ENCODE measurements at places on chromosomes 3 and 15. TPM values are rescaled to one million over a fixed set of nuclear protein-coding genes. Genes with fewer than 3 reads are reported as not detected.

DNA sequence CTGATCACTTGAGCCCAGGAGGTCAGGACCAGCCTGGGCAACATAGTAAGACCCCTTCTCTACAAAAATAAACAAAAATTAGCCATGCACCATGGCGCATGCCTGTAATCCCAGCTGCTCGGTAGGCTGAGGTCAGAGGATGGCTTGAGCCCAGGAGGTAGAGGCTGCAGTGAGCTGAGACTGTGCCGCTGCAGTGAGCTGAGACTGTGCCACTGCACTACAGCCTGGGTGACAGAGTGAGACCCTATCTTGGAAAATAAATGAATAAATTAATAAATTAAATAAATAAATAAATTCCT, 10.8 kb downstream of the SHISA5 start:
- H3K27ac ChIP-seq: no peak overlapping the region
- H3K36me3 ChIP-seq: no peaks in the 10 kb centered on the region
- H3K4me1 ChIP-seq: no peaks in the 10 kb centered on the region
- no peak for DNase-seq

DNA sequence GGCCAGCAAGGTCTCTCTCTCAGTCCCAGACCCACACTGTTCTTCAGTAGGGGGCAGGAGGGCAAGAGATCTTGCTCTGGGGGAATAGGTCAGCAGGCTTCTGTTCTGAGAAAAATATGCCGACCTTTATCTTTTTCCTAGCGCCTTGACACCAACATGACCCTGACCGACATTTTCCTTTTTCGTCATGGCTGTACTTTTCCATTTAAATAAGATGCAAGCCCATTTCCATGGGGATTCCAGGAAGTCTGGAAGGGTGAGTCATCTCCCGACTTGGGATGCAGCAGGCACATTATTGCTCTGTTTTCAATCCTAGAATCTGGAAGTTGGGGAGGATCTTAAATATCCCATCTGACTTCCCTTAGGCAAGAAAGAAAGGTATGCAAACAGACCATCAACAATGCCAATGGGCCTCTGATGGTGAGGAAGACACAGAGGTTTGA, 261.5 kb upstream of the LRTM1 start:
- no peak overlapping the region for H3K27ac ChIP-seq
- H3K27me3 ChIP-seq: no peaks in the 10 kb centered on the region
- DNase-seq: no peak
- H3K4me1 ChIP-seq: no peaks in the 10 kb centered on the region
- H3K4me3 ChIP-seq: no peak overlapping the region
- no peaks in the 10 kb centered on the region for H3K36me3 ChIP-seq

DNA sequence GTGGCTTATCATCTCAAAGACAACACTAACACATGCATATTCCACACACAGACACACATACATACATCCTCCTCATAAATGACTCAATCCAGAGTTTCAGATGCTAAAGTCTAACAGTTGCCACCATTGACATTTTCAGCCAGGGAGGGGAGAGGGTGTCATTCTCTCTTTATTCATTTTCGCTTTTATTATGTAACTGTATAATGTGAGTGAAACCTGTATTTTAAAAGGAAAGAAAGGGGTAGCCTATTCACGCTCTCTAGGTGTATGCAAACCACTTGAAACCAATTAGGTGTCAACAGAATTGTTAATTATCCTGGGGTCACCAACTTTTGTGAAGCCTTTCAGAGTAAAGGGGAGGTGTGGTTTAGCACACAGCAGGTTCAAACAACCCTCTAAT, 1282.9 kb downstream of the ROBO2 start:
- no peak for DNase-seq
- H3K4me1 ChIP-seq: no peaks in the 10 kb centered on the region
- H3K4me3 ChIP-seq: no peak overlapping the region
- no peak overlapping the region for H3K27ac ChIP-seq
- no peaks in the 10 kb centered on the region for H3K36me3 ChIP-seq
- no peaks in the 10 kb centered on the region for H3K27me3 ChIP-seq

DNA sequence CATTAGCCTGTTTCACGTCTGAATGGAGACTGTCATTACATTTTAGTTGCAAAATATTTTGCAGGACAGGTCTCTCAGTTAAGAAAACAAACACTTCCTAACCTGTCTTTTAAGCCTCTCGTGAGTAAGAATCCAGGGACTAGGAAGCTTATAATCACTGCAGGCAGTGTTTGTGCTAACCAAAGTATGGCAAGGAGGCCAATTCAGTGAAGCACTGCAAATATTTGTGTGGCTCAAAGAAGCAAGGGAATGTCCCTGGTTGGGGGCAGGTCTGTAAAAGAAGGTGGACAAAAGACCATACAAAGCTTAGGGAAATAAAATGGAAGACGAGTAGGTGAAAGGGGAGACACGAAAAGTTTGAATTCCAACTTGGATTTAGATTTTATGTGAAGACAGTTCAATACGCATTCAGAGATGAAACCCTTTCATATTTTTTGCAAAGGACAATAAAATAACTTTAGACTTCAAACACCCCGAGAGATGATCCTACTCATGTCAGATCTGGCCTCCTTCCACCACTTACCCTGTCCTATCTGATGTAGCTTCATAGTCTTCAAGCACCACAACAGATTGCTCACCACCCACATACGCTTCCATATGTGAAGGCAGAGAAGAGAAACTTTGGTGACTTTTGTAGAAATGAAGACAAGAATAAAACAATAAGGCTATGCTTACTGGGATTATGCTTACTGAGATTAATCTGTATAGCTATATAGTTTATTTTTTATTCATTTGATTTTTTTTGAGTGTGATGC, 240.9 kb downstream of the TUSC7 start:
- no peaks in the 10 kb centered on the region for H3K36me3 ChIP-seq
- DNase-seq: no peak
- no peak overlapping the region for H3K4me3 ChIP-seq
- H3K27ac ChIP-seq: no peak overlapping the region
- H3K4me1 ChIP-seq: no peaks in the 10 kb centered on the region

GRCh38 chr3:166060789-166061479, 223.7 kb upstream of the BCHE start:
- H3K36me3 ChIP-seq: no peaks in the 10 kb centered on the region
- no peak for DNase-seq
- no peak overlapping the region for H3K27ac ChIP-seq
- no peaks in the 10 kb centered on the region for H3K4me1 ChIP-seq

DNA sequence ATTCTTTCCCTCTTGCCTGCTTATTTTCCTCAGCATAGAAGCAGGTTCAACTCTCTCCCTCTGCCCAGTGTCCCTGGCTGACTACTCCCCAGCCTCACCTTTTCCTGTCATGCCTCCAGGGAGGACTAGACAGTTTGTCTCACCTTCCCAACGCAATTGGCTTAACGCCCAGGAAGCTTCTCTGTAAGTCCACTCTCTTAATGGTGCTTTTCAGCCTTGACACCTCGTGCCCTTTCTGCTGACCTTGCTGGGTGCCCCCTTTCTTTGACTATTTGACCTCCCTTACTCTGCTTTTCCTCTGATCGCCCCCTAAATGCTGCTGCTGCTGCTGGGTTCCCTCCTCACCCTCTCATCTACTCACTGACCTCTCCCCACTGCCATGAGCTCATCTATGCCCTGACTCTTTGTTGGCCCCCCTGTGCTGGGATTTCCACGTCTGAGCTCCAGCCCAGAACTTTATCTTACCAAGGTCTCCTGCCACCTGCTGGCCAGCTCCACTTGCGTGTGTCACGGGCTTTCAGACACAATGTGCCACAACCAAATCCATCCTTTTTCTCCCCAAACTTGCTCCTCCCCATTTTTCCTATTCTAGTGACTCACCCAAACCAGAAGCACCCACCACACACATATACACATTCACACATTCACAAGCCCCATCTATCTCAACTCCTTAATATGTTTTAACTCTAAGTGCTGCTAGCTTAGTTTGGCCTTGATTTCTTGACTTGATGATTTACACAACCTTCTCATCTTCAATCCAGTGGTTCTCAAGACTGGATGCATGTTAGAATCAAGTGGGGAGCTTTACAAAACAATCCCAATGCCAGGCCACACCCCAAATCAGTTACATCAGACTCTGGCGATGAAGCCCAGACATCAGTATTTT, 16.6 kb downstream of the EPB42 start:
- no peak overlapping the region for H3K27ac ChIP-seq
- H3K36me3 ChIP-seq: no peaks in the 10 kb centered on the region
- H3K4me3 ChIP-seq: no peak overlapping the region
- no peaks in the 10 kb centered on the region for H3K4me1 ChIP-seq
- DNase-seq: peak; percentile 29

DNA sequence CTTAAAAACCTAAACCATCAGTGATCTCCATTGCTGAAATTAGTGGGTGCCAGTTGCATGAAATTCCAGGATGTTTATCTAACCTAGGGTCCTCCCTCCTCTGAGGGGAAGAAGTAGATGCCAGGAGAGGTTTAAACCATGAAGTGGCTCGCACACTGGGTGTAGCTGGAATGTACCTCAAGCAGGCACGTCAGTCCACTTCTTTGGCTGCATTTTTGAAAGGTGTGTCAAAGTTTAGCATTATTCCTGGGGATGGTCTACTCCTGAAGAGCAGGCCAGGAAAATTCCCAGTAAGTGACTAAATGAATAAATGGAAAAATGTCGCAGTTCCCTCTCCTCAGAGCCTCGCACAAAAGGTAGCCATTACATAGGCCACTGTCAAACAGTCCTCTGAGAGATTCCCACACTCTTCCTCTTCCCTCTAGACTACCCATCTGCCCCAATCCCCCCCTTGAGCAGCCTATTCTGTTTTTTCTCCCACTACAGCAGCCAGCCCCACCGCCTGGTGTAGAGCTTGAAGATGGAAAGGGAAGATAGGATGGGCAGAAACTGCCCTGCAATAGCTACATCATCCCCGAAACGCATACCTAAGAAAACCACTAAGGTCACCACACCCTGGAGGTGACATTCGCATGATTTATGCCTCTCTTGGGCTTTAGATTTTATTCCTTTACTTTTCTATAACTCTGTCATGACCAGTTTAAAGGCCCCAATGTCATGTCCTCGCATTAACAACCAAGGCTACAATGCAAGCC, 655 bp upstream of the TMOD3 start:
- H3K4me1 ChIP-seq: no peaks in the 10 kb centered on the region
- no peaks in the 10 kb centered on the region for H3K27me3 ChIP-seq
- peak overlapping the region; percentile 97 for H3K27ac ChIP-seq
- no peak for DNase-seq
- H3K36me3 ChIP-seq: no peaks in the 10 kb centered on the region
- H3K4me3 ChIP-seq: no peak overlapping the region

GRCh38 chr15:91508633-91509032, 344.9 kb upstream of the SLCO3A1 start:
- H3K27ac ChIP-seq: no peak overlapping the region
- H3K27me3 ChIP-seq: no peaks in the 10 kb centered on the region
- no peak overlapping the region for H3K4me3 ChIP-seq
- no peaks in the 10 kb centered on the region for H3K36me3 ChIP-seq
- no peak for DNase-seq

DNA sequence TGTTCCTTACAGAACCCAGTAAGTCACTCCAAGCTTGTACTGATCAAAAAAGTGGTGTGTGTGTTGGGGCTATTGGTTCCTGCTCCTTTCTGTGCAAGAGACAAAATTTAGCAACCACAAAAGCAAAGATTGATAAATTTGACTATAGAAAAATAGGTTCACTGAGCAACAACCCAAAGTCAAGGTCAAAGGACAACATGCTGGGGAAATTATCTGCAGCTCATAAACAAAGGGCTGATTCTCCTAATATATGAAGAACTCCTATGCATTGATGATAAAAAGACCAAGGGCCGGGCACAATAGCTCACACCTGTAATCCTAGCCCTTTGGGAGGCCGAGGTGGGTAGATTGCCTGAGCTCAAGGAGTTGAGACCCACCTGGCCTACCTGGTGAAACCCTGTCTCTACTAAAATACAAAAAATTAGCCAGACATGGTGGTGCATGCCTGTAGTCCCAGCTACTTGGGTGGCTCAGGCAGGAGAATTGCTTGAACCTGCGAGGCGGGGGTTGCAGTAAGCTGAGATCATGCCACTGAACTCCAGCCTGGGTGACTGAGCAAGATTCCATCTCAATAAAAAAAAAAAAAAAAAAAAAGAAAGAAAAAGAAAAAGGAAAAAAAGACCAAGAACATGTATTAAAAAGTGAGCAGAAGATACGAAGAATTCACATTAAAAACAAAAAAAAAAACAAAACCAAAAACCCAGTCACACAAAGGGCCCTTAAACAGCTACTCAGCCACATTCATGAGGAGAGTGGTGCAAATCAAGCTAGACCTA, 29.8 kb downstream of the PPCDC start:
- no peaks in the 10 kb centered on the region for H3K36me3 ChIP-seq
- no peak for DNase-seq
- H3K27me3 ChIP-seq: no peaks in the 10 kb centered on the region
- no peaks in the 10 kb centered on the region for H3K4me1 ChIP-seq
- H3K4me3 ChIP-seq: no peak overlapping the region

The RTP3 gene
- not detected for total RNA-seq

The GHSR gene
- total RNA-seq: not detected

All from colonic mucosa (tissue), 4 donors.